Kidney (tissue), 22 donors: ENCODE measurements at places on chromosomes 6 and 20. TPM values are rescaled to one million over a fixed set of nuclear protein-coding genes. Genes with fewer than 3 reads are reported as not detected.

GRCh38 chr20:62275219-62275618 is 27.6 kb upstream of the ADRM1 start:
- H3K4me1 ChIP-seq = no peaks in the 10 kb centered on the region
- DNase-seq = no peak
- no peak overlapping the region for H3K4me3 ChIP-seq
- peaks cover 5% of the 10 kb centered on the region for H3K36me3 ChIP-seq
- no peaks in the 10 kb centered on the region for H3K27me3 ChIP-seq

GRCh38 chr6:154930451-154930851 is 64.7 kb upstream of the TIAM2 start:
- H3K27ac ChIP-seq = no peak overlapping the region
- no peak for DNase-seq
- no peak overlapping the region for H3K4me3 ChIP-seq
- H3K4me1 ChIP-seq = no peaks in the 10 kb centered on the region

The PAQR8 gene
- total RNA-seq = 7.5 TPM

The SPATA2 gene
- 9.0 TPM for total RNA-seq

The CDS2 gene
- 67.9 TPM for total RNA-seq

The XPO5 gene
- 34.3 TPM for total RNA-seq

- no peaks in the 10 kb centered on the region for H3K36me3 ChIP-seq
- H3K27me3 ChIP-seq = no peaks in the 10 kb centered on the region
- no peak for DNase-seq
- H3K4me1 ChIP-seq = peaks cover 8% of the 10 kb centered on the region
- H3K27ac ChIP-seq = no peak overlapping the region
These were observed 10.4 kb upstream of the VNN2 start for GRCh38 chr6:132768051-132768517.

DNA sequence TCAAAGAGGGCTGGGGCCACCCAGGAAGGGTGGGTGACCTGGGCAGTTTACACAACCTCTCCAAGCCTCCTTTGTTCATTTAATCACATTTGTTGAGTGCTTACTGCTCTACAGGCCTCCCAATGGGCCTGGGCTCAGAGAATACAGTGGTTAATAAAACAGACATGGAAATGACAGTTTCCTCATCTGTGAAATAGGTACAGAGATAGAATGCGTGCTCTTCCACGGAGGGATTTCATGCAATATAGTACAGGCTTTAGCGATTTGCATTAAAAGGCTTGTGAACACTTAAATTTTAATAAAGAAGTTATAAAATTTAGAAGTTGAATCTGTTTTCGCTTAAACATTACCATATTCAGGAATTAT is 802 bp upstream of the FERMT1 start:
- DNase-seq = no peak
- no peak overlapping the region for H3K27ac ChIP-seq
- H3K36me3 ChIP-seq = no peaks in the 10 kb centered on the region
- peak overlapping the region; percentile 38 for H3K4me3 ChIP-seq
- H3K4me1 ChIP-seq = no peaks in the 10 kb centered on the region

GRCh38 chr6:106509420-106510089 is 119.7 kb downstream of the RTN4IP1 start:
- no peak for DNase-seq
- no peaks in the 10 kb centered on the region for H3K36me3 ChIP-seq
- peaks cover 20% of the 10 kb centered on the region for H3K27me3 ChIP-seq
- H3K4me1 ChIP-seq = no peaks in the 10 kb centered on the region
- H3K27ac ChIP-seq = no peak overlapping the region
- H3K4me3 ChIP-seq = no peak overlapping the region

- no peak overlapping the region for H3K27ac ChIP-seq
- peaks cover 41% of the 10 kb centered on the region for H3K27me3 ChIP-seq
- peak; percentile 59 for DNase-seq
- H3K36me3 ChIP-seq = no peaks in the 10 kb centered on the region
- peaks cover 8% of the 10 kb centered on the region for H3K4me1 ChIP-seq
These were observed 1.1 kb downstream of the ESR1 start for GRCh38 chr6:151808371-151809241.

The BTNL2 gene
- not detected for total RNA-seq

- H3K4me1 ChIP-seq = no peaks in the 10 kb centered on the region
- H3K27ac ChIP-seq = no peak overlapping the region
- no peak for DNase-seq
- H3K4me3 ChIP-seq = no peak overlapping the region
These were observed 89.4 kb downstream of the RTN4IP1 start for GRCh38 chr6:106539936-106540335.

DNA sequence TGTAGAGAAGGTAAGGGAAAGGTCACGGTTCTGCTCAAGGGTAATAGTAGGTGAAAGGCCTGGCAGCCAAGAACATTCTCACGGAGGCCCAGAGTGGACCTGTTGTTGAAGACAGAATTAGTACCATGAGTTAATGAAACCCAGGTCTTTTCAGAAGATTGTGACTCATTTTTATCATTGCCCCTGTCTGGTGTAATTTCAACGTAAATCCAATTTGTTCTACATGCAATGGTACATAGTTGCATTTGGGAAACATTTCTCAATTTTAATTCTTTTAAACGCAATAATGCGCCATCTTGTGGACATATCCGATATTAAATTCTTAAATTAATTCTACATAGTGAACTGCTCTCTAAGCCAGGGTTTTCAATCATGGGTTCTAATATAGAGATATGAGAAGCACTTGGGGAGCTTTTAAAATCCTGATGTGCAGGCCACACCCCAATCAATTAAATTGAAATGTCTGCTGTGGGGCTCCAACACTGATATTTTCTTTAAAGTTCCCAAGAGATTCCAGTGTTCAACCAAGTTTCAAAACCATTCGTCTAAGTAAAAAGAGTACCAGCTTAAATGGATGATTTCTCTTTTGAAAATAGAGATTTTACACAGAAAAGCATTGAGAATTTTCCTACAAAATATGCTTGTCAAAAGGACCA is 257.4 kb downstream of the PLCB1 start:
- no peak overlapping the region for H3K27ac ChIP-seq
- H3K27me3 ChIP-seq = no peaks in the 10 kb centered on the region
- H3K4me1 ChIP-seq = no peaks in the 10 kb centered on the region
- peak; percentile 78 for DNase-seq
- no peaks in the 10 kb centered on the region for H3K36me3 ChIP-seq

DNA sequence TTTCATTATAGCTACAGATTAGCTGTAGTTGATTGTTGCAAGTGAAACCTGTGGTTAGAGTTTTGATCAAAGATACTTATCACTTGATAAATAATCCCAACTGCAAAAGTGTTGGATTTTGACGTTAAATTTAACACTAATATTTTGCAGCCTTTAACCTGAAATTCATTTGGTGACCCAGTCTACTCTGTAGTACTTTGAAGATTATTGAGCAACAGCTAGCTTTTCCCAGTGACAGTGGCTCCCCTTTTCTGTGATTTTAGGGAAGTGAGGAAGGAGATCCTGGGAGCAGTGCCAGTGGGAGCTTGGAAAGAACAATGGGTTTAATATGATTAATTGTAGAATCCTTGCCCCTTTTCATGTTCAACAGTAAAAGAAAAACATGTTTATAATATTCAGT is 76.9 kb downstream of the NCOA3 start:
- H3K4me3 ChIP-seq = no peak overlapping the region
- H3K4me1 ChIP-seq = peaks cover 34% of the 10 kb centered on the region
- no peak for DNase-seq
- H3K36me3 ChIP-seq = no peaks in the 10 kb centered on the region
- no peak overlapping the region for H3K27ac ChIP-seq

DNA sequence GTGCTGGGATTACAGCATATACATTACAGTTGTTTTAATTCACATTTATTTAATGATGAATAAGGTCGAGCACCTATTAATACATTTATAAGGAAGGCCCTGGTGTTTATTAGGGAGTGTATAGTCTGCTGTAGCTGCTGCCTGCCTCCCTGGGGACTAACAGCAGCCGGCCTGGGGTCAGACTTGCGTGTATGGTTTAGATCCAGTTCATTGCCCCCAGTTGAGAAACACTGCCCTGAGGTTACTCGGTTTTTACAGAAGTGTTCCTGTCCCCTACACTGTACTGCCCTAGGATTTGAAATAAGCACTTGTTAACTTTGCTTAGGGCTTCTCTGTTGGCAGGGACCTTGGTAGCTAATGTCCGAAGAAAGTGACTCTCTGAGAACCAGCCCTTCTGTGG is 4.0 kb downstream of the TTPAL start:
- no peak overlapping the region for H3K27ac ChIP-seq
- peaks cover 9% of the 10 kb centered on the region for H3K36me3 ChIP-seq
- H3K4me1 ChIP-seq = peaks cover 15% of the 10 kb centered on the region
- no peaks in the 10 kb centered on the region for H3K27me3 ChIP-seq

- DNase-seq = no peak
- H3K4me1 ChIP-seq = no peaks in the 10 kb centered on the region
These were observed 99.0 kb upstream of the LAMP5 start for GRCh38 chr20:9415426-9415825.
